Brain microvascular endothelial cell (primary cell): ENCODE measurements at places on chromosomes 4 and X.

- peak; percentile 5 for DNase-seq
Observed at GRCh38 chr4:124854968-124855367, 142.4 kb upstream of the ANKRD50 start.

- DNase-seq: no peak
Observed at GRCh38 chr4:145720656-145721055, 40.7 kb downstream of the C4orf51 start.

GRCh38 chrX:99172958-99173357, 1237.1 kb downstream of the PCDH19 start:
- no peak for DNase-seq

GRCh38 chr4:151581570-151581969, 172.6 kb downstream of the FHIP1A start:
- DNase-seq: no peak

GRCh38 chrX:19560611-19561010, 45.3 kb upstream of the MAP3K15 start:
- no peak for DNase-seq
